ENCODE measurements at places on chromosomes 1 and 21.

GRCh38 chr1:226046240-226046639, 16.3 kb upstream of the H3-3A start:
- DNase-seq = no peak

GRCh38 chr1:87953732-87954344, 625.2 kb downstream of the LMO4 start:
- DNase-seq = peak; percentile 59

GRCh38 chr1:219985169-219985568, 56.8 kb upstream of the SLC30A10 start:
- no peak for DNase-seq

- DNase-seq = no peak
Observed at GRCh38 chr1:167104256-167104633, 10.4 kb downstream of the STYXL2 start.

GRCh38 chr1:195773931-195774330, 834.3 kb downstream of the KCNT2 start:
- DNase-seq = no peak

GRCh38 chr1:94079080-94079940, 41.6 kb downstream of the ABCA4 start:
- no peak for DNase-seq

GRCh38 chr1:197106869-197107268, 39.6 kb downstream of the ASPM start:
- no peak for DNase-seq

GRCh38 chr1:102937401-102937800, 170.9 kb downstream of the COL11A1 start:
- DNase-seq = no peak

DNA sequence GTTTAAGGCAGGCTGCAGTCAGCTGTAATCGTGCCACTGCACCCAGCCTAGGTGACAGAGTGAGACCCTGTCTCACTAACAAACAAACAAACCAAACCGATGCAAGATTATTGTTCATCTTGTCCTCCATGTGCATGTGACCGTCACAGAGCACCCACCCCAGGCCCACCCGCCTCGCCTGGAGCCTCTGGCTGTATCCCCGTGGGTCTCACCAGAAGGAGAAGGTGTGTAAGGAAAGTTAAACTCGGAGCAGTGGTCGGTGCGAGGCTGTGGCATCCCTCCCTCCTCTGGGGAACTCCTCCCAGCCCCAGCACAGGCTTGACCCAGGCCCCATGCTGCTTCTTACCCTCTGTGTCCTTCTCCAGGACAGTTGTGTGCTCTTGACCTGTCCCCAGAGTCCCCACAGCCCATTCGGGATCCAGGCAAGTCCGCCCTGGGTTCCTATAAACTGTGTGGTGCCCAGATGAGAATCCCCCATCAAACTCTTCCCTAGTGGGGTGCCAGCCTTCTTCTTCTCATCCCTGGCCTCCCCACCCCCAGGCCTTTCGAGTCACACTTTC, 318.4 kb downstream of the AJAP1 start:
- DNase-seq = no peak

DNA sequence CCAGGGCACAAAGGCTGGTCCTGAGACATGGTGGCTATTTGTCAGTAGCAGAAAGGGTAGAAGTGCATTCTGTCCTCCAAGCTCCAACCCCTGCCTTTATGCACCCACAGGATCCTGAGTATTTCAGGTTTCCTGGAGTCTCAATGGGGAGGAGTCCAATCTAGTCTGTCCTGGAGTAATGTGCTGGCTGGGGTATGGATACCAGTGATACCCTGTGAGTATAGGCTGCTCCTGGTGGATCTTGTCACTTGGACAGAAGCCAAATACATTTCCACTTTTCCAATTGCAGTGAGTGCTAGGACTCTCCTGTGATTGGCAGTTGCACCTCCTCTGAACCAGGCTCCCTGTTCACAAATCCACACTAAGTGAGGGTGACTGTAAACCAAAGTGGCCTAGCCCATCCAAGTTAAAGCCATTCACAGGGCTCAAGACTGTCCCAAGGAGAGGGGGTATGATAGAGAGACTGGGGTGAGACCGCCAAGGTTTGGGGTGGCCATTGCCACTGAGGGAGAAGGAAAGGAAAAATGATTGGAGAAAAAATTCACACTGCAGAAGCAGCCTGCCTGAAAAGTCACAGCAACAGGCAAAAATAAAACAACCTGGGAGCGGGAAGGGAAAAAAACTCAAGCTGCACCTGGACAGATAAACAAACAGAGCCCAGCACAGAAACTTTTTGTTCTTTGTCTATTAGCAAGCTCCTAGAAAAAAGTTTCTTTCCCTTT, 163.4 kb upstream of the ETV3 start:
- DNase-seq = no peak

GRCh38 chr1:2495546-2495945, 19.5 kb downstream of the PLCH2 start:
- no peak for DNase-seq

DNA sequence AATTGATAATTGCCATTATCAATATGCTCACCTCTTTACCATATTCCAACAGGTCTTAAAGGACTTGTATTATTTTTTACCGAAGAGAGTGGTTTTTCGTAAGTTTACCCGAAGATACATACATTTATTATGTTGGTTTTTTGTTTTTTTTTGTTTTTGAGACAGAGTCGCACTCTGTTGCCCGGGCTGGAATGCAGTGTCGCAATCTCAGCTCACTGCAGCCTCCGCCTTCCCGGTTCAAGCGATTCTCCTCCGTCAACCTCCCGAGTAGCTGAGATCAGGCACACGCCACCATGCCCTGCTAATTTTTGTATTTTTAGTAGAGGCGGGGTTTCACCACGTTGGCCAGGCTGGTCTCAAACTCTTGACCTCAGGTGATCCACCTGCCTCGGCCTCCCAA, 30.8 kb downstream of the NR5A2 start:
- no peak for DNase-seq

DNA sequence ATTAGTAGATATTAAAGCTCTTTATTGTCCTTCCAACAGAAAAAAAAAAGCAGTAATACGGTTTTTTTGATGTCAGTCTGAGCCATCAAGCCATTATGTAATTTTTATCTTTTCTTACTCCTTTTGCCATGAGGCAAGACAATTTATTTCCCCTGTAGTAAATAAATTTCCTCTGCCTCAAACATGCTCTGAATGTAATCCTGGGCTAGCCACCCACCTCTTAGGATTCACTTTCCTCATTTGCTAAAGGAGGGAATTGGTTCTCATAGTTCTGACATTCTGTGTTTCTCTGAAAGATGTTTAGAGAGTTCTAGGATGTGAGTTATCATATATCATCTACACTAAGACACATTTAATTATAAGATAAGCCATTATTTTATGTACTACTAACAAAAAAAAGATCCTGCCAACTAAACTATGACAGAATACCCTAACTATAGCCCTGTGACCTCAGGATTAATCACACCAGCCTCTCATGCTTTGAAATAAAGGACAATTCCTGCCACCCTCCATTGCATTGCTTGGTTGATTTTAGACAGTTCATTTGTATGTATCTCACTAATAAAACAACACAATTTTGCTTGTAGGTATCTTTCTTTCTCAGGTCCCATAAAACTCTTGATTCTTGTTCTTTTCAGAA, 34.0 kb upstream of the RAP1A start:
- DNase-seq = no peak

DNA sequence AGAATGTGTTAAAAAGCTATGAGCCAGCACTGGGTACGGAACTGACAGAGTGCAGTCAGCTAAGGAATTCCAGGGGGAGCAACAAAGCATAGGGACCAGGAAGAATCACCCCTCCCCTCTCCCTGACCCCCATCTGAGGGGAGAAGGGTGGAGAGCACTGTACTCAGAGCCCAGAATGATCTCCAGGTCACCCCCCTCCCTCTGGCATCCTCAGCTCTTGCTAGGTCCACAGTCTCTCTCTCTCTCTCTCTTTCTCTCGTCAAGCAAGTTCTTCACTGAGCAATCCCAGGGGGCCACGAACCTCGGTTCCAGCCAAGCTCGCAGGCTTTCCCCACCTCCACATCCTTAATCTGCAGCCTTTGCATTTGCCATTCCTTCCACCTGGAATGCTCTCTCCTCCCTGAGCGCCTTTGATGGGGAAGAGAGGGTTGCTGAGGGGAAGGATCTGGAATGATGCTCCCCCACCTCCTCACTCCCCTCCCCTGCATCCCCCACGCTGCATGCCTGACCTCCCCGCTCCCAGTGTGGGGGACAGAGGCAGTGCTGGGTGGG, 6.7 kb upstream of the WASF2 start:
- no peak for DNase-seq

- no peak for DNase-seq
Observed at GRCh38 chr1:48495911-48496310, 23.9 kb upstream of the SPATA6 start.

GRCh38 chr1:61083013-61083806, 849 bp downstream of the NFIA start:
- no peak for DNase-seq

DNA sequence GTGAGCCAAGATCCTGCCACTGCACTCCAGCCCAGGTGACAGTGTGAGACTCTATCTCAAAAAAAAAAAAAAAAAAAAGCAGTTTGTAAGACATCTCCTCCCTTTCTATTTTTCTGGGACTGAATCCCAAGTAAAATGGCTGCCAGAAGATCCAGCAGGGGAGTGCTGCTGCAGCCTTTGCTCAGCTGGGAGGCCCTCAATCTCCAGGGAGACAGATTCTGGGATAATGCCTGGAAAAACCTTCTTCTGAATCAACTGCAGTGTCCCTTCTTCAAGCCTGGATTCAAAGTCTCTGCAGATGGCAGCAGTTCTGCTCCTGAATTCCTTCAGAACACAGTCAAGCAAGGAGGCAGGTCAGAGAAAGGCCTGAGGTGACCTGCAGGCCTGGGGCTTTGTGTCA, 191.0 kb upstream of the NRIP1 start:
- DNase-seq = no peak

- no peak for DNase-seq
Observed at GRCh38 chr1:229339520-229339919, 3.3 kb downstream of the CCSAP start.

DNA sequence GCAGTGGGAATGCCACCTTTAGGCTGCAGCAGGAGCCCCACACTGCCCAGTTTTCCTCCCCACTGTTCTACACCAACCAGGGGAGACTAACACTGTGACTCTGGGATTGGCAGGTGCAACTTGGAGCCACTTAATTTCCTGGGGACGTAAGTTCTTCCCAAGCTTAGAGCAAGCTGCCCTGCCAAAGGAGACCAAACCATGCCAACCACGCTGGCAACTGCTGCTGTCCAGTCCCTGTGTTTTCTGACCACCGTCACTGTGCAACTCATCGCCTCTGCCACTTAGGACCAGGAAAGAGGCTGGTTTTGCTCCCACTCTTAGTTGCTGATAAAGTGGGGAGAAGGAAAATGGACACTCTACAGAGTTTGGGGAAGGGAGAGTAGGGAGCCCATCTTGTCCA, 50.5 kb downstream of the VANGL1 start:
- no peak for DNase-seq

DNA sequence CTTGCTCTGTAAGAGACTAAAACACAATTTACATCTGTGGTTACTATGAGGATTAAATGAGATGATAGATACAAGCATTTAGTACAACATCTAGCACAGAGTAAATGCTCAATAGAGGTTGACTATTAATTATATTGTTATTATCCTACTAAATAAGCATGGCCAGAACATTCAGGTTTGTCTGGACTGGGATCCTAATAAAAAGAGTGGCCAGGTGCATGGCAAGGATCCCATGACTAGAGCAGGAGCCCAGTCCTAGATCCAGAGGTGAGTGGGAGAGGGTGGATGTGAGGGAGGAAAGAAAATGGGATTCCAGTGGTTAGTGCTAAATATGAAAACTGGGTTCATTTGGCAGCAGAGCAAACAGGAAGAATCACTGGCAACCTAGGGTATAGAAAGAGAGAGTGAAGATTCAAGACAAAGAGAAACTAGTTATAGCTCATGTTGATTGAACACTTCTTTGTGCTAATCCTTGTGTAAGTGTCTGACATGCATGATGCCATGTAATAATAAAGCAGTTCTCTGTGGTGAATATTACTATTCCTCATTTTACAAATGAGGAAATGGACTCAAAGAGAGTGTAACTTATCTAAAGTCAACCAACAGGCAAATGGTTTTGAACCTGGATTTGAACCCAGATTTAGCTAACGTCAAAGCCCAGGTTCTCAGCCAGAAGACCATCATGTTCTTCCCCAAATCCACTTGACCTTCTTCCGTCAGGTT, 71.1 kb upstream of the FGGY start:
- DNase-seq = no peak

- DNase-seq = no peak
Observed at GRCh38 chr21:16976193-16976592, 536.6 kb upstream of the CXADR start.

DNA sequence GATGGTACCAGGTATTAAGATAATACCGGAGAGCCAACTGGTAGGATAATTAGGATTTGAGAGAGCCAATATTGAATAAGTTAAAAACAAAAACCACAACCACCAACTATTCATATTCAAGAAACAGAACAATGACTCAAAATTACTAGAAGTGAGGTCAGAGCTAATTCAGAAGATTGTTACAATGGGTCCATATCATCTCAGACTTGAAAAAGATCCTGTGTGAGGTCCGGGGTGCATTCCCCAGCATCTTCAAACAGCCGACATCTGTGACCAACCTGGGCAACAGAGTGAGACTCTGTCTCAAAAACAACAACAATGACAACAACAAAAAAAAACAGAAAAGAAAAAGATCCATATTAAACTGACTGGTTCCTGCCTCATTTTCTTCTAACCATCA, 18.6 kb downstream of the AK2 start:
- DNase-seq = no peak

DNA sequence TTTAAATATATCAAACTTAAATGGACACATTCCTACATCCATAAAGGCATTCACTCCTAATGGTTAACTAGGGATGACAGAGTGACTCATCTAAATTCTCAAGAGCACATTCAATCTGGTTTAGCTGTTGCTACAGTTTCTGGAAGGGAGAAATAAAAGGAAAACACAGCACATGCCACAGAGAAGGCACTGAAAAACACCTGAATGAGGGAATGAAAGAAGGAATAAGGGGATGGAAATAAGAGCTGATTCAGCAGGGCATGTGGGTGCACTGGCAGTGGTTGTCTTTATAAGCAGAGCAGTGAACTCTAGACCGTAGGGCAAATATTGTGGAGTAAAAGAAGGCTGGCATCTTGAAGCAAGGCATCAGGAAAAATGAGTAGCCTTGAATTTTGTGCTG, 79.3 kb downstream of the LHX4 start:
- DNase-seq = no peak

DNA sequence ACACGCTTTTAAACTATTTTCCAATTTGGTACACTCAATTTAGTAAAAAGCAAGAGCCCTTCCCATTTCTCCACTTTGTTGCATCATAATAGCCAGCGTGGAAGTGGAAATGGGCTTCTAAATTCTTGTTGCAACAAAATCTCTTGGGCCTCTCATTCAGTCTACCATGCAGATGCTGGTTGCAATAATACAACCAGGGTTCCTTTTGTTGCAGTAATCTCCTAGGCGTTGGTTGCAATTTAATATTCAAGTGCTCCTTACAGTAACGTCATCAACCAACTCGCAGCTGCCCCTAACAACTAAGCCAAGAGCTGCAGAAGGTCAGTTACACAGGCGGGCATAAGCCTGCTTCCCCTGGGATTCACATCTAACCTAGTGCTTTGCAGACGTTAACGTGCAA, 2.7 kb upstream of the HDGF start:
- no peak for DNase-seq

Measured in activated CD8-positive, alpha-beta T cell treated with anti-CD3 and anti-CD28 coated beads, Interleukin-2, amount 10 ng/mL, durations not matched to agents 7 days and 5 days (primary cell).